Right renal cortex interstitium (tissue), 3 donors: ENCODE measurements at places on chromosomes 16 and 17. TPM values are rescaled to one million over a fixed set of nuclear protein-coding genes. Genes with fewer than 3 reads are reported as not detected.

- DNase-seq, result no peak
Measured at GRCh38 chr17:81097134-81097942, 62.4 kb downstream of the BAIAP2 start.

The CDH15 gene
- polyA plus RNA-seq, result 1.4 TPM

DNA sequence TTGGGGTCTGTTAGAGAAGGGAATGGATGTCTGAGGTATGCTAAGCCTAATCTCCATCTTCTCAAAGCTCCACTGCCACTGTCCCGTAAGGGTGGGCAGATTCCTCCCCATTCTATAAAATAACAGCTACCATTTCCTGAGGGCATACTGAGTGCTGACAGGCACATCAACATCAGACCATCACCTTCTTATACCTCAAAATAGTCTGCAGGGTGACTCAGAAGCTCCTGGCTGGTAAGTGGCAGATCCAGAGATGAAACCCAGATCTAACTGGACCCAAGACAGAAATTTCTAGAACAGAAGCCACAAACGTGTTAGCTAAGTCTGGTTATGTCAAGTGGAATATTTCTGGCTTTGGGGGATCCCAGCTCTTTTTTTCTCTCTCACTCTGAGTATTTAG is 548.0 kb downstream of the WWOX start:
- DNase-seq, result no peak

DNA sequence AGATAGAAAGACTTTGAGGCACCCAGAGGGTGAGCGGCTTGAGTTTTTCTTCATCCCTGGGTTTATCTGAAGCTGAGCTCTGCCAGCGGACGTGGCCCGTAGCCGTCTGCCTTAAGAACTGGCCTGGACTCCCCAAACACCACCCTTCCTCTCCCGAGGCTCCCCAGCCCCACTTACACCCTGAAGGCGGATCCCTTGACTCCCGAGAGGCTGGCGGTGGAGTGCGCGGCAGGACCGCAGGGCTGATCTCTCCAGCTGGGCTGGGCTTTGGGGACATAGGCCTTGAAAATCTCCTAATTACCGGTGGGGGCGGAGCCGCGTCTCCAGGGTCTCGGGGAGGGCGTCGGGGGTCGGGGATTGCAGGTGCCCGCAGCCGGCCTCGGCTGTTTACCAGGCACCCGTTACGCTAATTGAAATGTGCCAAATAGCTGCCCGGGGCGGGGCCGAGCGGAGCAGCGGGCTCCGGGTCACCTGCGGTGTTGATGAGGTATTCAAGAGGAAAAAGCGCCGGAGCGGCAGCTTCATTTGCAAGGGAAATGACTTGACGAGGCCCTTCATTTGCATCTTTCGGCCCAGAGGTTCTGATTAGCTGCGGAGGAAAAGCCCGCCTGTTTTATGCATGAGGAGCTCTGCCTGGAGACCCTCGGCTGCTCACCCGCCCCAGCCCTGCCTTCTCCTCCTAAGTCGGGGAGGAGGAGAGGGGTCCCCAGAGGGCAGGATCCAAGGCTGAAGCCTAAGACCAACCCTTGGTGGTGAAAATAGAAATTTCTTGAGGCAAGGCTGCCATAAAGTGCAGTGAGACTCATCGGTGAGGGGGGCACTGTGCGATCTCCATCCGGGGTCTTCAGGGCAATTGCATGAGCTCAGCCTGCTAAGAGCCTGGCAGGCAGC is 100.7 kb downstream of the MGAT5B start:
- peak; percentile 76 for DNase-seq

DNA sequence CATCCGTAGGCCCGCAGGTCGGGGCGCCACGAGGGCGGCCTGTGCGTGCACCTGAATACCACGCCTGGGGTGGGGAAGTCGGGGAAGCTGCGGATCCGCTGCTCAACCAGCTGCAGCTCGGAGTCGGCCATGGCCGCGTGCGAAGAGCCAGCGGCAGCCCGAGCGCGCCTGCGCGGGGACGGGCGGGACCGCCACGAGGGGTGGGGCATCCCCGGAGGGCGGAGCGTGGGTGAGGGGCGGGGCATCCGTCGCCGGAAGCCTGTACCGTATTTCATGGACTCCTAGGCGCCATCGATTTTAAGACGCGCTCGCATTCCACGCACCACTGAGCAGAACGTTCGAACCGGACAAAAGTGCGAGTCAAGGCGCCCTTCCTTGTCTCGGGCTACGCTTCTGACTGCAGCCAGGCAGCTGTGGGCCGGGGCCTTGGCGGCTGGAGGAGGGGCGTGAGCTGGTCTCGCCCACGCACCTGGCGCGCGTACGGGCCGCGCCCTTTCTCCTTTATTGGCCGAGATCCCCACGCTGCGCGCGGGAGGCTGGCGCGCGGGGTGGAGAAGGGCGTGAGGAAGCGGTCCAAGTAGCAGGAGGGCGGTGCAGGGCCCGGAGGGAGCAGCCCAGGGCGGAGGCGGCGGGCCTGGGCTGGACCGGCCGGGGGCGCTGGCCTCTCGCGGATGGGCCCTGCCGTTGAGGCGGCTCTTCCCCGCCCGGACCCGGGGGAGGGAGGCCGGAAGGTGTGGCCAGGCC is at the start of gene APRT:
Gene APRT, minus strand, starts transcription at position 160 of the 744 bp plus-strand sequence. Its CDS starts 29 bp downstream, at position 131.
- DNase-seq, result no peak

The UTS2R gene
- polyA plus RNA-seq, result 0.61 TPM

GRCh38 chr17:81473019-81473418 is 39.6 kb downstream of the ACTG1 start:
- DNase-seq, result no peak

The PLEKHG4 gene
- polyA plus RNA-seq, result 13.4 TPM

- no peak for DNase-seq
Measured at GRCh38 chr16:83266848-83267553, 540.8 kb upstream of the HSBP1 start.

DNA sequence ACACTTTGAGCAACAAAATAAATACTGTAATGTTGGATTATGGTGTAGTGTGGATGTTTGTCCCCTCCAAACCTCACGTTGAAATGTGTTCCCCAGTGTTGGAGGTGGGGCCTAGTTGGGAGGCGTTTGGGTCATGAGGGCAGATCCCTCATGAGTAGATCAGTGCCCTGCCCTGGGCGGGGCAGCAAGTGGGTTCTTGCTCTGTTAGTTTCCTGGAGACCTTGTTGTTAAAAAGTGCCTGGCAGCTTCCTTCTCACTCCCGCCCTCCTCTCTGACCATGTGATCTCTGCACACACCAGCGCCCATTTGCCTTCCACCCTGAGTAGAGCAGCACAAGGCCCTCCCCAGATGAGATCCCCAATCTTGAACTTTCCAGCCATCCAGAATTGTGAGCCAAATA is 67.7 kb downstream of the MPRIP start:
- DNase-seq, result no peak

The USP36 gene
- polyA plus RNA-seq, result 38.6 TPM

The C17orf78 gene
- 0.23 TPM for polyA plus RNA-seq
